ENCODE measurements at places on chromosomes 2 and 18.

- DNase-seq: no peak
Measured at GRCh38 chr2:2699121-2699505, 368.0 kb upstream of the MYT1L start.

DNA sequence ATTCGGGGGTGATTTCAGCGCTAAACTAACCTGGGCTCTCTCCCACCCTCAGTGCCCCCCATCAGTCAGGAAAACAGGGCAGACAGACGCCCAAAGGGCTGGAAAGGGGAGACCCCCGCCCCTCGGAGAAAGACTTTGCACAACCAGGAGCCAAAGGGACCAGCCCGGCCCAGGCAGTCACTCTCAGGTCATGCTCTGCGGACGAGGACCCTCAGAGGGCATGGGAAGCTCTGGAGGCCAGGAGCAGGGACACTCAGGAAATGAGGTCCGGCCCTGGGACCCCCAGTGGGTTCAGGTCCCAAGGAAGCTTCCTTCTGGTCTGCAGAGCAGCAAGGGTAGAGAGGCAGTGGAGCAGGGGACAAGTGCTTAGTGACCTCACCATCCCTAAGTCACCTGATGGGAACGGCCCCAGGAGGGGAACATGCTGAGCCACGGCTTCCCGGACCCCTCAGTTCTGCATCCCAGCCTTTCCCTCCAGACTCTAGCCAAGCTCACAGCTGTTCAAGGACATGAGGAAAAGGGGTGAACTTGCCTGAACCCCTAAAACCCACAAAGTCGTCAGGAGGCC lies 88.0 kb upstream of the GPC1 start:
- DNase-seq: no peak

GRCh38 chr2:200860092-200860795 lies 4.2 kb downstream of the CLK1 start:
- DNase-seq: no peak

GRCh38 chr2:177268187-177268871 lies 3.8 kb upstream of the NFE2L2 start:
- no peak for DNase-seq

All from CD4-positive, alpha-beta T cell treated with Interleukin-15 for 4 hours (primary cell).